PC-9 (cell line): ENCODE measurements at places on chromosomes 6 and 20. TPM values are rescaled to one million over a fixed set of nuclear protein-coding genes. Genes with fewer than 3 reads are reported as not detected.

Gene DPPA5
- total RNA-seq = not detected in 2 replicates

DNA sequence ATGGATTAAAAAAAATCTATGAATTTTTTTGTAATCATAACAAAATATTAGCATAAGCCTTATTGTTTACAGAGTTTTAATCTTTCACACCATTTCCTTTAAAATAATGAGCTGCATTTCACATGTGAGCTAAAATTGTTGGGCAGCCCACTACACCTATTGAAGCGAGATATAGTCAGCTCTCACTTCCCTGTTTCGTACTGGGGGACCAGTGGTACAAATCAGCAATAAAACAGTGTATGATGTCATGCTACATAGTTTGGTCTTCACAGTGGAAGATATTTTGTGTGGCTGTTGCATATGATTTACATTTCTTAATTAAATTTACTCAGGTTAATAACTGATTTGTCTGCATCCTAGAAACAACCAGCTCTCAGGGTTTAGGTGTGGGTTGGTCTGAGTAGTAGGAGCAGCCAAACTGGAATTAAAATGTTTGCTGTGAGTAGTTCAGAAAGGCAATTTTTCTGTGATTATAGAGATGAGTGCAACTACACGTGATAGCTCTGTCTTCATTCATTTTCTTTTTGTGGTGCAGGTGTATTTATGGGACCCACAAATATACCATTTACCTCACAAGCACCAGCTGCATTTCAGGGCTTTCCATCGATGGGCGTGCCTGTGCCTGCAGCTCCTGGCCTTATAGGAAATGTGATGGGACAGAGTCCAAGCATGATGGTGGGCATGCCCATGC is 99.3 kb downstream of the B3GAT2 start:
- DNase-seq = no peak

DNA sequence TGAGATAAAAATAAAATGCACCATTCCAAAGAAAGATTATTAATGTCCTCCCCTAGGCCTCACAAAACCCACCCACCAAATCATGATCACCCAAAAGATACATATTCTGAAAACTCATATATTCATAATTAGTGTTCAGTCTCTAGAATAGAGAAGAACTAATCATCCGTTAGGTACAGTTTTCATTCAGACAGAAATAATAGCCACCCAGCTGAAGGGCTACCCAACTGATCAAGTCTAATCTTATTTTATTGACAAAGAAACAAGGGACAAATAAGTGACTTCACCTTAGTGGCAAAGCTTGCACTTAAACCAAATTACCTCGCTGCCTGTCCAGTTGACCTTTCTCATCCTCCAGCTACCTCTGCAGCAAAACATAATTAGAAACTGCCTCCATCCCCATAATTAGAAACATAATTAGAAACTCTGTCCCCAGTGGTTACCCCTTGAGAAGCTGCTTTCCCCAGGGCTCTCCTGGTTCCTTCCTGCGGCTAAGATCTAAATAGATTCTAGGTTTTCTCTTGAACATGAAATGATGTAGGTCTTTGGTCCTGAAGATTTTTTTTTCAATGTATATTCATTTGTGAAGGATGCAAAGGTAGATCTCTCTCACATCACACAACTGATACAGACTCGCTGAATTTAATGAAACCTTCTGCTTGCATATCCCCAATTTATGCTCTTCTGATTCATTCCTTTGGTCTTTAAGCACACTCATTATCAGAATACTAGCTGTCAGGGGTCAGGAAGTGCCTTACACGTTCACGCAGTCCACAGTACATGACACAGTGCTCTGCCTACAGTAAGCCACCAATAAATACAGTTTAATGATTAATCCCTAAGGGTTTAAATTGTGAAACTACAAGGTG is 46.3 kb downstream of the HBS1L start:
- DNase-seq = no peak

Gene MCCD1
- not detected in 2 replicates for total RNA-seq
